ENCODE measurements at places on chromosomes 5 and 9.

- no peak for DNase-seq
These were observed 61.3 kb upstream of the XPA start for GRCh38 chr9:97758334-97758916.

GRCh38 chr5:72015103-72015548, 92.1 kb upstream of the MAP1B start:
- no peak for DNase-seq

GRCh38 chr5:120790339-120790738, 326.2 kb downstream of the PRR16 start:
- DNase-seq, result no peak

- DNase-seq, result no peak
These were observed 12.7 kb upstream of the ZCCHC7 start for GRCh38 chr9:37107701-37108100.

DNA sequence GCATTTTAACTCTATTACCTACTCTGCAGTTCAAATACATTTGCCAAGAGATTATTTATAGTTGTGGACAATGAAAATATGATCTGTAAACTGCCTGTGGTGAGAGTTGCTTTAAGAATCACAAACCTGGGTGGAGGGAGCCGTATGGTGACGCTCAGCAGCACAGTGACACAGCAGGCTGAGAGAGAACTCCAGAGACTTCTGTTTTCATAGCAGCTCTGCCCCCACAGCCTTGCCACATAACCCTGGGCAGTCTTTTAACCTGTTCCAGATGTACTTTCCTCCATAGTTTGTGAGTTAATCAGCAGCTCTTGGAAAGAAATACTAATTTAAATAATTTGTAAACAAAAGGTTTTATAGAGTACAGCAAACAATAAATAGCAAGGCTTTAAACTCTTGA, 450.5 kb downstream of the ELAVL2 start:
- DNase-seq, result no peak

- peak; percentile 73 for DNase-seq
These were observed 171.6 kb downstream of the FAM174A start for GRCh38 chr5:100706776-100707175.

- DNase-seq, result peak; percentile 76
These were observed at the start of gene LPCAT1 for GRCh38 chr5:1523793-1524480. Gene LPCAT1 (minus strand): TSS chr5:1523960. CDS start chr5:1523844, 116 bp downstream.

DNA sequence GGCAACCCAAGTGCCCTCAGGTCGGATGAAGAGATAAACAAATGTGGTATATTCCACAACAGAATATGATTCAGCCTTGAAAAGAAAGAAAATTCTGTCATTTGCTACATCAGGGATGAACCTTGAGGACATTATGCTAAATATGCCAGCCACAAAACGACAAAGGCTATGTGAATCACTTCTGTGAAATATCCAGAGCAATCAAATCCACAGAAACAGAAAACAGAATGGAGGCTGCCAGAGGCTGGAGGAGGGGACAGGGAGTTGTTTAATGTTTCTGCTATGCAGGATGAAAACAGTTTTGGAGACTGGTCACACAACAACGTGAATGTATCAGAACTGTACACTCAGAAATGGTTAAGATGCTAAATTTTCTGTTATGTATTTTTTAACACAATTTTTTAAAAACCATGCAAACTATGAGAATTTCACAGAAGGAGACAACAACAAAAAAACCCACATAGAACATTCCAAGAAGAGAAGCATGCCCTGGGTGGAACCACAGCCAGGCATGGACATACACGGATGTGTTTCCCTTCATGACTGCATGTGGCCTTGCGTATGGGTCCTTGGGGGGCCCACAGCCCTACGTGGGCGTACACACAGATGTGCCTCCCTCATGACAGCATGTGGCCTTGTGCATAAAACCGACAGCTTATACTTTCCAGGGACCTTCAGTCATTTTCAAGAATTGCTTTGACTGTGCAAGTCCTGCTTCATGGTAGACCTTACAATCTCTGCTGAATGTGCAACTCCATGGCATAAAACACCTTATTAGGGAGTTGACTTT, 146.7 kb downstream of the ROR2 start:
- no peak for DNase-seq

DNA sequence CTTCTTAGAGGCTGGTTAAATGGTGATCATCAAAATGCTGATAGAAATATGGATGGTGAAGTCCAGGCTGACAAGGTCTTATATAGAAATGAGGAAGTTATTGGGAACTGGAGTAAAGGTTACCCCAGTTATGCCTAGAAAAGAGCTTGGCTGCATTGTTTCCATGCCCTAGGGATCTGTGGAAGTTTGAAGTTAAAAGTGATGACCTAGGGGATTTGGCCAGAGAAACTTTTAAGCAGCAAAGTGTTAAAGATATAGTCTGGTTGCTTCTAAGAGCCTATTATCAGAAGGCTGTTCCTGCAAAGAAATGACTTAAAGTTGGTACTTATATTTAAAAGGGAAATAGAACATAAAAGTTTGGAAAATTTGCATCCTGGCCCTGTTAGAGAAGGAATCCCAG, 200.3 kb downstream of the ICE1 start:
- no peak for DNase-seq

DNA sequence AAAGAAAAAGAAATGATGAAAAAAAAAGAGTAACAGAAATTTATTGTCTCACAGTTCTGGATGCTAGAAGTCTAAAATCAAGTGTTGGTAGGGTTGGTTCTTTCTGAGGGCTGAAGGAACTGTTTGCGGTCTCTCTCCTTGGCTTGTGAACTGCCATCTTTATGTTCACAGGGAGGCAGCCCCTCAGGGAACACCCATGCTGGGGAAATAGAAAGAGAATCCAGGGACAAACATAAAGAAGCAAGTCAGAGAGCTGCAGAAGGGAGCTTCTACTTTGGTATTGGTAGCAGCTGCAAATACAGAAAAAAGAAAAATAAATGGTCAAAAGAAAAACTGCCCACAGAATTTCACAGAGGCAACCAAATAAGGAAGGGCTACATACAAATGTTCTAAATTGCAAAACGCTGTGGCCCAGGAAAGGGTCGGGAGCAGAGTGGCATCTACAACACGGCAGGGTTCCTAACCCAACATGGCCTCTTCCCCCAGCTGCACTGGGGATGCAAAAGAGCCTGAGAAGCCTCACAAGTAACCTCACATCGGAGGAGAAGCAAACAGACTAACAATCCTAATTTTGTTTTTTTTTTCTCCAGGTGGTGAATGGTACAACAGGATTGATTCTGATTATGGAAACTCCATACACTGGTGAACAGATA, 37.4 kb downstream of the ELOVL7 start:
- no peak for DNase-seq

DNA sequence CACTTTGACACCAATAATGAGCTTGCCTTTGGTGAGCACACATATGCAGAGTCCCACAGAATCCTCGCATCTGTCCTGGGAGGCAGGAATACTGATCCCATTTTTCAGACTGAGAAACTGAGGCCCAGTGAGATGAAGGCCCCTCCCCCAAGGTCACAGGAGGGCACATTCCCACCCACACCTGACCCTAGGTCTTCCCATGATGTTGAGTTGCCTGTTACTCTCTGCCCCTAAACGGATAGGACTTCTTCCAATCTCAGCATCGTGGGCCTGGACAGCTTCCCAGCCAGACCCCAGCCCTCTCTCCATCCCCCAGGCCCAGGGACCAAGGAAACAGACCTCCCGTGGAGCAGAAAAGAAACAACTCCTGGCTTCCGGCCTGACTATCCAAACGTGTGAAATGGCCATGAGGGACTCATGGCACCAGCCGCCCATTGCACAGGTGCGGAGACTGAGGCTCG, 877 bp downstream of the SH3GLB2 start:
- no peak for DNase-seq
